ENCODE measurements at places on chromosomes 11 and 22. TPM values are rescaled to one million over a fixed set of nuclear protein-coding genes. Genes with fewer than 3 reads are reported as not detected.

DNA sequence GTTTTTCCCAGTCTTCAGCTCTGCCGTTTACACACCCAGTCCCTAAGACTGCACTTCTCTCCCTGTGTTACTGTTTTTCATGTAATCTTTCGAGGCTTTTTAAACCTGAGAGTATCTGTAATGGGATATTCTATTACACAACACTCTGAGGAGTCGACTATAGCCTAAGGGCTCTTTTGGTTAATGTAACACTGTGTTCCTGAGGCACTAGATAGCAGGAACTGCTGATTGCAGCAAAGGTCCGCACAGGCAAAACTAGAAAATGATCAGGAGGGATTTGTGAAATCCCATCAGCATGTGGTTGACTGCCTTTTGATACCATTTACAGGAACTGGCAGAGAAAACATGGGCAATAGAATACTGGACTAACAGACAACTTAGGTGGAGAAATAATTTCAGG lies 512.3 kb upstream of the RAG2 start:
- no peak for DNase-seq

DNA sequence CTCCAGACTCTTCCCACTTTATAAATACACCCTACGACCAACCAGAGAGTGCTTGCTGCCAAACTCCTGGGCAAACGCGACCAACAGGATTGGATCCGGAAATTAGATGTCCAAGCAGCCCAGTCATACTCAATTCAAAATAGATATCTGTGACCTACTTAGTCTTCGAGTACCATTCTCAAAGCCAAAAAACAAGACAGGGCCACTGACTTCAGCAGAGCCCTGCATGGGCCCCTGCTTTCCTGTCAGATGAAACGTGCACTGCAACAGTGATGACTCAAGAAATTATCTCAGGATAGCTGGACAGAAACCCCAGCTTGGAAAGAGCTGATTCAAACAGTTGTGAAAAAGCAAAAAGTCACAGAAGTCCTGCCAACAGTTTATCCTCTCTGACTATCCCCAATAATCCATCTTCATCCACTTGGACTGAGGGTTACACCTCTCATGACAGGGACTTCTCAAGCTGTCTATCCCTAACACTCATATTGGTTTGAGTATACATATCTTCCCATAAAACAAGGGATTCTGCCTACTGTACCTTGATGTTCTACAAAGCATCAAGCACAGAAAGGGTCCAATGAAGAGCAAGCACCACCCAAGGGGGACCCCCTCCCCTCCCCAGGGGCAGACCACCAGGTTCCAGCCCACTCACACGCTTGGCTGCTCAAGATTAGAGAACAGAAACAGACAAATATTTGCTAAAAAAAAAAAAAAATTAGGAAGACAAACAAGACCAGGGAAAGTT lies 17.4 kb downstream of the SMCO4 start:
- DNase-seq: peak; percentile 51

C11orf91 gene
- total RNA-seq: not detected

MAP6 gene
- 4.9 TPM for total RNA-seq

TRPT1 gene
- total RNA-seq: 79.8 TPM

NLRP10 gene
- not detected for total RNA-seq

SMTNL1 gene
- not detected for total RNA-seq

NTM gene
- total RNA-seq: 1.5 TPM

DNA sequence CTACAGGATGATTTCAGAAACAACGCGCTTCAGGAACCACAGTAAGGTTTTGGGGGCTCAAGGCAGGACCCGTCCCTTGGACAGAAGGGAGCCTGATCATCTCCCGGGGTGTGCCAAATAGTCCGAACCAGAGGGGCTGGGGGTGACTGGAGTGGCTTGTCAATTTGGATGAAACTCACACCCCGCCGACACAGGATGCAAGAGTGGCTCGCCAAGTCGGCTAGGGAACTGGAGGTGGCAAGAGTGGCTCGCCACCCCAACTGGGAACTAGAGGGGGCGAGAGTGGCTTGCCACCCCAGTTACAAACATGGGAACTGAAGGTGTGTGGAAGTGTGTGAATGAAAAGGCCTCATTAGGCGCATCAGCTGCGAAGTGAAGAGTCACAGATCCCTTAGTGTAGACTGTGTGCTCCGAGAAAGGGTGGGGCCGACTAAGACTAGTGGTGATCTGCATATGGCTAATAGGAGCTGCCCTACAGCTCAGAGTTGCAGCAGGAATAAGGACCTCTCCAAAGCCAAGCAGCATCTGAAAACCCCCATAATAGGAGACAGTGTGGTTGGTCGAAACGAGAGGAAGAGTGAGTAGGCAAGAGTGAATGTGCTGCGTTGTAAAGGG lies 26.6 kb upstream of the CPT1A start:
- no peak for DNase-seq

DNA sequence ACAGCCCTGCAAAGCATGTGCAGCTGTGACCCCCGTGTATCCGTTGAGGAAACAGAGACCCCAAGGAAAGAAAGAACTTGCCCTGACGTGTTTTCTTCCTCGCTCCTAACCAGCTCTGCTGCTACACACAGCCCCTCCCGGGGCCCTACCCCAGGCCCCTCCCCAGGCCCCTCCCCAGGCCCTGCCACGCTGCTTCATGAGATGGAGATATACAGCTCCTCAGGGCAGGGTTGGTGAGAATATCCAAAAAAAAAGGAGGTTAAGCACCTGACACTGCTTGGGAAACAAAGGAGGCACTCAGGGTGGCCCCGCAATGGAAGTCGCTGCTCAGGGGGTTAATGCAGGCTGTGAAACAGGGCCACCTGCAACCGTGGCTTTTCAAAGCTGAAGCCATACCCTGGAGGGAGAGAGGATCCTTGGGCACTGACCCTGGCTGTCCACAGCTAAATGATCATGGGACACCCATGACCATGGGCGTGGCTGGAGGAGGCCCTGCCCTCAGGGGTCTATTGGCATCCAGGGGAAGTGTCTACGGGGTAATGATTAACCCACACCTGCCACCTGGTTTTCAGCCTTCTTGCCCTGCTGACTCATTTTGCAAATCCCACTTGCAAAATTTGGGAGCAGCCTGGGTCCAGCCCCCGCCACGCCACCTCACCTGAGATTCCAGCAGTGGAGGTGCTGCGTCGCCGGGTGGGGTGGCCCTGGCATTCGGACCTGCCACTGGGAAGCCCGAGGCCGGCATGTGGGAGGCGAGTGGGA lies 112.1 kb upstream of the ANO1 start:
- no peak for DNase-seq

DNA sequence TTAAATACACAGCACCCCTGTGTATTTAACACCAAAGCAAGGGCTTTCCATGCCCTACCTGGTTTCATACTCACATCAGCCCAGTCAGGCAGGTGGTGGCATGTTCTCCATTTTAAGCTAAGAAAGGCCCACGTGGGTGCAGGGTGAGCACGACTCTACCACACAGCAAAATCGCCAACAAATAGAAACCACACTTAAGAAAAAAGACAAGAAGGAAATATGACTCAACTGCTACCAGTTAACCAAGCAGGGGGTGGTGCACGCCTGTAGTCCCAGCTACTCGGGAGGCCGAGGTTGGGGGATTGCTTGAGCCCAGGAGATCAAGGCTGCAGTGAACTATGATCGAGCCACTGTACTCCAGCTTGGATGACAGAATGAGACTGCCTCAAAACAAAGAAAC lies 35.2 kb upstream of the TFIP11 start:
- DNase-seq: no peak

SPDYC gene
- total RNA-seq: not detected

DNA sequence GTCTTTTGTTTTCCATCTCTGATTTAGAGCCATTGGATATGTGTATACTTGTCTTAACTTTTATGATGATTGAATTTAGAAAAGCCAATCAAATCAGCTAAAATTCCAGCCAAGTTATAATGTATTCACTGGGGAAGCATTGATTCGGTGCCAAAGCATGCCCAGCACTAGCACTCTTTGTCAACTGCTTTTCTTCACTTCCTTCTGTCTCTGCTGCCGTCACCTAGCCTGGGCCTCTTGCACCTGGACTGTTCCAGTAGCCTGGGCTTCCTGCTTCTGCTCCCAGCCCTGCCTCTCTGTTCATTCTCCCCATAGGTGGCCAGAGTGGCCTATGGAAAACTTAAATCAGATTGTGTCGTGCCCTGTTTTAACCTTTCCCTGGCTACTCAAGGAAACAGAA lies 80.7 kb downstream of the NAV2 start:
- DNase-seq: no peak

DNA sequence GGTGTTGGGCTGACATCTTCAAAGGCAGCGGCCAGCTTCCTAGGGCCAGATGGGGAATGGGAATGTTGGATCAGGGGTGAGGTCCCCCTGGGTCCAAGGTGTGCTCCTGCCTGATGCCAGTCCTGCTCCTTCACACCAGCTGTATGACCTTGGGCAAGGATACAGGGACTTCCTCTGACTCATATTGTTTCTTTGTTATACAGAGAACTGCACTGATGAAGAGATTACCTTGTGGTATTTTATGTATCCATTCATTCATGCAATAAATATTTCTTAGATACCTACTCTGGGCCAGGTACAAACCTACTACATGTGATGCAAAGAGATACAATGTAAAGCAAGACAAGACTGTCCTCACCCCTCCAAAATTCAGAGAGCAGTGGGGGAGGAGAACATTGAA lies 3.9 kb upstream of the OPCML start:
- no peak for DNase-seq

GRCh38 chr11:114796954-114797721 lies 118.8 kb downstream of the NXPE2 start:
- DNase-seq: no peak

NRXN2 gene
- total RNA-seq: 0.86 TPM

GRCh38 chr11:61370349-61371005 lies 8.3 kb downstream of the TMEM138 start:
- no peak for DNase-seq

CD6 gene
- 0.08 TPM for total RNA-seq

DNA sequence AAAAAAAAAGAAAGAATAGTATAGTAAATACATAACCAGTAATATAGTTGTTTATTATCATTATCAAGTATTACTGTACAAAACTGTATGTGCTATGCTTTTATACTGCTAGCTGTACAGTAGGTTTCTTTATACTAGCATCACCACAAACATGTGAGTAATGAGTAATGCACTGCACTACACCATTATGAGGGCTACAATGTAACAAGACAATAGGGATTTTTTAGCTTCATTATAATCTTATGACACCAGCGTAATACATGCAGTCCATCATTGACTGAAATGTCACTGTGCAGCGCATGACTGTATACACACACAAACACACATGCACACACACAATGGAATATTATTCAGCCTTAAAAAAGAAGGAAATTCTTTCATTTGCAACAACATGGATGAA lies 111.5 kb upstream of the ZBED5 start:
- DNase-seq: no peak

GRCh38 chr11:15551901-15552851 lies 437.5 kb downstream of the INSC start:
- no peak for DNase-seq

TMEM151A gene
- total RNA-seq: not detected

ZC3H12C gene
- 16.1 TPM for total RNA-seq

MUC6 gene
- total RNA-seq: not detected

EPS8L2 gene
- 3.2 TPM for total RNA-seq

DERL3 gene
- 2.8 TPM for total RNA-seq

GRCh38 chr11:19772480-19772879 lies 59.8 kb downstream of the NAV2 start:
- no peak for DNase-seq

MPZL2 gene
- 9.8 TPM for total RNA-seq

- peak; percentile 35 for DNase-seq
These were observed 6.8 kb downstream of the BET1L start for GRCh38 chr11:200224-201003.

GPR83 gene
- total RNA-seq: 0.27 TPM

DNA sequence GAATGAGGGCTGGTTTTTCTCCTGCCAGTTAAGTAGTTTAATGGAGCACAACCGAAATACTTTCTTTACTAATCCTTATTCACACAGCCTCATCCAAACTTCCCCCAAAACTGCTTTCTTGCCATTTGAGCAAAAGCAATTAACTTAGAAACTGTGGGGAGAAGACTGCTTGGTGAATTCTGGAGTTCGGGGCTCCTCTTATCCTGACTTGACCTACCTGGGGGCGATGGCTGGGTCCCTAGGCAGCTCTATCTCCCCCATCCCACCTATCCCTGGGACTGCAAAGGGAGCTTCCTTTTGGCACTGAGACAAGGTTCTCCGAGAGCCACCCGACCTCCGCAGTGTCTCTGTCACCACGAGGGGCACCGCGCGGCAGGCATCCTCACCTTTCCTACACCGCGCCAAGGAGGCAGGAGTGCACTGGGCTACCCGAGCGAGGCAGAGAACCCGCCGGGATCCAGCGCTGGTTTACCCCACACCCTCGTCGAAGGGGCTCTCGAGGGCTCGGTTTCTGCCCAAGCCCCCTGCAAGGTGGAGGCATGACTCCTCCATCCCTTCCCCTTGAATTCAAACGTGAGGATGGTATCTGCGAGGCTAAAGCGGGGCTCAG lies 759 bp downstream of the DESI1 start:
- DNase-seq: peak; percentile 52

DNA sequence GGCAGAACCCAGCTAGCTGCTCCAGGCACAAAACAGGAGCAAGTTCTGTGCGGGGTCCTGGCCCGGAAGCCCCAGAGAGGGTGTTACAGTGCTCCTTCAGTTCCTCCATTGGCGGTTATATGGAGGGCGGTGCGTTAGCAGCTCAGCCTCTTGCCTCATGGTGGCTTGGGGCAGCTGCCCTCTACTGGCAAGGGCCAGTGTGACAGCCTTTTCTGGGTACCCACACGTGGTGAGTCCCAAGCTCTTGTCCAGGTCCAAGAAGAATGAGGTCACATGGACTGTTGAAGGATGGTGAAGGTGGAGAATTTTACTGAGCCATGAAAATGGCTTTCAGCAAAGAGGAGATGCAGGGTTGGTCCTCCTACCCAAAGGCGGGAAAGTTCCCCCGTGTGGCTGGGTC lies 100.5 kb downstream of the WT1 start:
- DNase-seq: no peak

SCGB2A2 gene
- not detected for total RNA-seq

DNA sequence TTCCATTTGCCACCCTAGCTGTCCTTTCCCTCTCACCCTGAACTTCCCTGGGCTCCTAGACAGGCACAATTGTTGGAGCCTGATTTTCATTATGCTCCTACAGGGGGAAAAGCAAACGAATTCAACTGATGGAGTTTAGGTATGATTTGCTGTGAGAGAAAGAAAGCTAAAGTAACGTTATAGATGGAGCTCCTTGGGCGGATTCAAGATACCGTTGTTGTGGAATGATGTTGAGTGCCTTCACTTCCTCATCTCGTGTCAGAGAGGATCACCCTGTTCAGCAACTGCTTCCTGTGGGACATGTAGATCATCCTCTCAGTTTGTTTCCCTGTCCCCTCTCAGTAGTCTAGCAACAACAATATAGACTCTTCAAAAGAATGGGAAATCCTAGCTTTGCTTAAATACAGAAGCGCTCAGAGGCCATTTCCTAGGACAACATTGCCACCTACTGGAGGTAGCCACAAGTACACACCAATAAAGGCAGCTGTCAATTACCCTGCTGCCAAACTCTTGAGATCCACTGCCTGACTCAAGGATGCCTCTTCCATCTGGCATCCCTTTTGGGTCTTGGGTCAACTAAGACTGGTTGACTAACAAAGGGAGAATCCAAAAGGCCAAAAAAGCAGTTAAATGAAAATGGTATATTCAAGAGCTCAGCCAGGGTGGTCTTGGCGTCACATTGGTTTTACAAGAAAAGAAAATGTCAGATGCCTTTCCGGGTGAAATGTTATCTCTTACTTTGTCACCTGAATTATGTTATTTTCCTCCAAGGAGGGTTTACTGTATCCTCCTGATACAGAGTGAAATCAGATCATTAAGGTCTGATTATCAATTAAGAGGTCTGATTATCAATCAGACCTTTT lies 13.5 kb upstream of the DTX4 start:
- no peak for DNase-seq

- no peak for DNase-seq
These were observed 220.5 kb upstream of the B3GAT1 start for GRCh38 chr11:134632347-134633119.
